ENCODE measurements at places on chromosomes 11 and 22.

DNA sequence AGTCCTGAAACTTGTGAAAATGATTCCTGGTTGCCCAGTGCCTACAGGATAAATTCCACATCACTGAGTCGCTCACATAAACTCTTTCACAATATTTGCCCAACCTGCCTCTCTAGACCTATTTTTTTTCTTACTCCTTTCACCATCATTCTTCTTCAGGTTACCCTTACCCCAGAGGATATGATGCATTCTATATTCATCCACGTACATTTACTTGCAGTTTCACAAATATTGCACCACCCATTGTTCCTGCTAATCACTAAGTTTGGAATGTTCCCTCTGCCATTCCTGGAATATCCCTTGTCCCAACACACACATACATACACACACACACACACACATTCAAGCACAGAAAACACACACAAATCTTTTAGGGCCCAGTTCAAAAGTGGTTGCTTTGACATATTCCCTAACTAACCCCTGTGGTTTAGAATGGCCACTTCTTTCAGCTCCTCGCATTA lies 379.5 kb downstream of the ETS1 start:
- no peak for DNase-seq

DNA sequence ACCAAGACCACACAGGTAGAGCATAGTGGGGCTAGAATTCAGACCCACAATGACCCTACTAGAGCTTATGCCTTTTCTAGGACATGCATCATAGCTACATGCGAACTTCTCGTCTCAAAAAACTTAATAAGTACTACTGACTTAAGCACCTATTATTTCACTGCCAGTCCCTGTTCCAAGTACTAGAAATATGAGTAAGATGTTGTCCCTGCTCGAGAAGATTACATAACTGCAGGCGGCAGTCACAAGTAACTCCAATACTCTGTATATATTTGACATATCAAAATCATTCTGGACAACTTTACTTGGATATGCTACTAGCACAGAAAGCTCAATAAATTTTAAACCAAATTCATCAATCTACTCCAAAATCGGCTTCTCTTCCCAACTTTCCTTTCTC lies 235.0 kb downstream of the TTC28 start:
- DNase-seq: no peak

- no peak for DNase-seq
Observed at GRCh38 chr11:117278347-117278746, 12.8 kb upstream of the BACE1-AS start.

DNA sequence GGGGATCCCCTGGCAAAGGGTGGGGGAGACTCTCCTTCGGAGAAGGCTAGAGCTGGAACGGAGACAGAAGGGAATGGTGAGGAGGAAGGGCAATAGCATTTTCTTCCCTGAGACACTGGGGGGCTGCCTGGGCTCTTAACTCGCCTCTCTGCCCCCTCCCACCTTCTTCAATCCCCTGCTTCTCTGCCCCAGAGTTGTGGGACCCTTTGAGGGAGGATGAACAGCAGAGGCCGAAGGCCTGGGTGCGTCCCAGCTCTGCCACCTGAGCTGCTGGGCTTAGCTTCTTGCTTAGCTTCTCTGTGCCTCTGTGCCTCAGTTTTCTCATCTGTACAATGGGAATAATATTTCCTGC lies 72.4 kb downstream of the RTL6 start:
- no peak for DNase-seq

GRCh38 chr22:23517804-23518375 lies 62.2 kb downstream of the IGLL1 start:
- no peak for DNase-seq
